ENCODE measurements at places on chromosomes 4 and X.

- DNase-seq = no peak
These were observed 252.5 kb upstream of the NEIL3 start for GRCh38 chr4:177057186-177057585.

GRCh38 chr4:2179717-2180116 lies 62.2 kb downstream of the HAUS3 start:
- DNase-seq = no peak

DNA sequence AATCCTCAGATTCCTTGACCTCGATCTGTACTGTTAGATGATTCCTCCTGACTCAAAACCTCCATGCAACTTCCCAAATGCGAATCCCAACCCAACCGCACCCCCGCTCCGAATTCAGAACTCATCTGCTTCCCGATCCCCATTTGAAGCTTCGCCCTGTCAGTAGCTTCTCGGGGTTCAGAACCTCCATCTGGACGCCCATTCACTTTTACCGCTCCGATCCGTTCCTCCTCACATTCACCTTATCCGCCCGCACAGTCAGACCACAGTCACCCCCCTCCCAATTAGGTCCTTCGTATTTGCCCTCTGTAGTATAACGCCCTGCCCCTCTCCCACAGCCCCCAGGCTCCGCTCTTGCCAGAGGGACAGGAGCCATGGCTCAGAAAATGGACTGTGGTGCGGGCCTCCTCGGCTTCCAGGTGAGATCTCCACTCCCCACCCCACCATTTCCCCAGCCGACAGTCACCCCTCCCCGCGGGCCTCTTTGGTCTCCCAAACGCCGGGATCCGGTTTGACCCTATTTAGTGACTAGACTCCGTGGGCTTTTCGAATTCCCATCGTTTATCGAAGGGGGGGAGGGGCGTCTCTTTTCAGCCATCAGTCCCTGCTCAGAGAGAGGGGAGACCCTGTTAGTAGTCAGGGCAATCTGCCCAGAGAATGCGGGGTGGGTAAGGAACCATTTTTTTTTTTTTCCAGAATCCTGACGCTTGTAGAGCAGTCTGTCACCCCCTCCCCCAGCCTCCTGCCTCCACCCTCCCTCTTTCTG lies 691 bp downstream of the MAGED1 start:
- DNase-seq = peak; percentile 7

DNA sequence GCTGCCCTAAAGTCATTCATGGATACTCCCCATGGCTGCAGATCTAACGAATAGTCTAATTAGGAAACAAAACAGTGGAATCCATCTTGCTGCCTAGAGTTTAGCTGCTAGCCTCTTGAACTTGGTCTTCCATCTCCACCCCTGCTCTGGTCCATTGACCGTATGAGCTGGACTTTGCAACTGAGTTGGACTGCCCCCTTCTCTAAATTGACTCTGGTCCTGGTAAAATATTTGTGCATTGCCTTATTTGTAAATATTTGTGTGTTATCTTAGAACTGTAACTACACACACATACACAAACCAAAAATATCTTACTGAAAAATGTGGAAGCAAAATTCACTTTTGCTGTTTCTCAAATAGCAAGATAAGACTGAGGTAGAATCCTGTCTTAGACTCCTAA lies 181.3 kb downstream of the NWD2 start:
- no peak for DNase-seq

- no peak for DNase-seq
These were observed 1096.8 kb downstream of the C4orf33 start for GRCh38 chr4:130192787-130193186.

GRCh38 chrX:44432641-44433040 lies 89.2 kb upstream of the EFHC2 start:
- no peak for DNase-seq

- DNase-seq = no peak
These were observed 64.7 kb downstream of the IL13RA2 start for GRCh38 chrX:114952696-114953095.

DNA sequence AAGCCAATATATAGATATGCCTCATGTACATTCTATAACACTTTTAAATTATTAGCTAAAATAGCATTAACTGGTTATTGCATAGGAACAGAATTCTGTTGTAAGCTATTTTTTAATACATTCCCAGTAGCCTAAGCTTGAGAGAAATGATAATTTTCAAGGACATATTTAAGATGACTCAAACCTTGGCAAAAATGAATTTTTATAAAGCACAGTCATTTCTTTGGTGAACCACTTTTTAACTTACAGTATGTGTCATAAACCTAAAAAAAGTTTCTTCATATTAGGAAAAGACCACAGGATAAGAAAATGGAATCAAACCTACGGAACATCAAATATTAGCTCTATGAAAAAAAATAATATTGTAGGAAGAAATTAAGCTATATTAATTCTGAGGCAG lies 986.3 kb downstream of the STIM2 start:
- DNase-seq = no peak

- DNase-seq = no peak
These were observed 67.8 kb downstream of the ABLIM2 start for GRCh38 chr4:8090744-8091301.

DNA sequence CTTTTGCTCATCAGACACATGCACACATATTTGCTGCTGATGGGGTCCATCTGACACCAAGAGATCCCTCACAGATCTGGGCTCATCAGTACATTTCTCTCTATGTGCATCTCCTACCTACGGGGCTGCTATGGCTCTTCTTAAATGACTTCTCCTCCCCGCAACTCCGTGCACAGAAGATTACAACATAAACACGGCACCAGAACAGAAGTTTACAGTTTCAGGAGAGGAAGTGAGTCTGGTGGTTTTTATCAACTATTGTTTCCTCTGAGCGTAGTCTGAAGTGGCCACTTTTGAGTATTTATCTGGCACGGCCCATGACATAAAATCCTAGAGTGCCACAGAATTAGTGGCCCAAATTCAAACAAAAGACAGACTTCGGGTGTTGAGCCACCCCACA lies 263.8 kb downstream of the PRDM5 start:
- no peak for DNase-seq

GRCh38 chr4:85883180-85883579 lies 408.2 kb downstream of the ARHGAP24 start:
- no peak for DNase-seq

DNA sequence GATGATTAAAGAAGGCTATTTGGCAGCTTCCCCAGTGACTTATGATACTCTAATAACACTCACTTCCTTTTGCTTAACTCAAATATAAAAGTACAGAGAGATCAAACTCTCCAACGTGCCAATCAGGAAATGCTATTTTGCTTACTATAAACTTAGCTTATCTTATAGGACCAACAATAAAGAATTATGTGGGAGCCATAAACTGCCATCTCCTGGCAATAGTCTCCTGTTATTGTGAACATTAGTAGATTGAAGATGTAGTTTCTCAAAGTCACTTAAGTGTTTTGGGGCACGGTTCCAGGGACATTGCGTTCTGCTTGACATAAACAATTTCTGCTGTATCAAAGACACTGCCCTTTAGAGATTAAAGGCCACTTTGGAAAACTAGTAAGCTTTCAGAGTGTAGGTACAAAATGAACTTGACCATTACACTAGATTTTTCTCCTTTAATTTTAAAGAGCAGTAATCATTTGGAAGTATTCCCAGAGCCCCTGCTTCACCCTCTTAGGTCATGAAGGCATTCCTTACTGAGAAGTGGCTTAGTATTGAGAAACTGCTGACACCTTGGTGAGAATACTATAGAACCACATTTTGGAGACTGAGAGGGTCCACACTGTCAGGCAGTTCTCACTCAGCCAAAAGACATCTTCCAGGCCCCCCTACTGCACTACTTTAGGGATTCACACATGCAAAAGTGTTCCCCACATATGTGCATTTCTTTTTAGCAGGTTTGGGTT lies 51.9 kb downstream of the MAOA start:
- DNase-seq = no peak

- DNase-seq = no peak
These were observed 1.7 kb upstream of the AFAP1 start for GRCh38 chr4:7941111-7941964.

GRCh38 chr4:74097116-74097515 lies 1.9 kb downstream of the CXCL2 start:
- no peak for DNase-seq

- no peak for DNase-seq
These were observed 381 bp downstream of the TXK start for GRCh38 chr4:48133669-48134068.

DNA sequence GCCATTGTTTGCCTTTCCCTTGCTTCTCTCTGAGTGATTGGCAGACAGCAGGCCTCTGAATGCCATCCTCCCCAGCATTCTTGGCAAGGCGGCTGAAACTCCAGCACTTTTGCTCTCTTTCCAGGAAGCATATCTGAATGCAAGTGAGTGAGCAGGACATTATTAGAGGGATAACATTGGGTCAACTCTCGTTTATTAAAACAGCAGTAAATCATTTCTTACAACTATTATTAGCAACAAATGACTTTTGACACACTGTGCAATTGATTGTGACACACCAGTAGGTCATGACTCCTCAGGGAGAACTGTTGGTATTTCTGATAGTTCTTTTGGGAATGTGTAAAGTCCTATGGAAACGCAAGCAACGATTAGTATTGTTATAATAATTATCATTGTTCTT lies 103.8 kb downstream of the EFNB1 start:
- peak; percentile 13 for DNase-seq

- peak; percentile 96 for DNase-seq
These were observed at the start of gene MOB1B for GRCh38 chr4:70901984-70902576. MOB1B (plus strand) TSS chr4:70902369; CDS start chr4:70902537, 168 bp downstream.

DNA sequence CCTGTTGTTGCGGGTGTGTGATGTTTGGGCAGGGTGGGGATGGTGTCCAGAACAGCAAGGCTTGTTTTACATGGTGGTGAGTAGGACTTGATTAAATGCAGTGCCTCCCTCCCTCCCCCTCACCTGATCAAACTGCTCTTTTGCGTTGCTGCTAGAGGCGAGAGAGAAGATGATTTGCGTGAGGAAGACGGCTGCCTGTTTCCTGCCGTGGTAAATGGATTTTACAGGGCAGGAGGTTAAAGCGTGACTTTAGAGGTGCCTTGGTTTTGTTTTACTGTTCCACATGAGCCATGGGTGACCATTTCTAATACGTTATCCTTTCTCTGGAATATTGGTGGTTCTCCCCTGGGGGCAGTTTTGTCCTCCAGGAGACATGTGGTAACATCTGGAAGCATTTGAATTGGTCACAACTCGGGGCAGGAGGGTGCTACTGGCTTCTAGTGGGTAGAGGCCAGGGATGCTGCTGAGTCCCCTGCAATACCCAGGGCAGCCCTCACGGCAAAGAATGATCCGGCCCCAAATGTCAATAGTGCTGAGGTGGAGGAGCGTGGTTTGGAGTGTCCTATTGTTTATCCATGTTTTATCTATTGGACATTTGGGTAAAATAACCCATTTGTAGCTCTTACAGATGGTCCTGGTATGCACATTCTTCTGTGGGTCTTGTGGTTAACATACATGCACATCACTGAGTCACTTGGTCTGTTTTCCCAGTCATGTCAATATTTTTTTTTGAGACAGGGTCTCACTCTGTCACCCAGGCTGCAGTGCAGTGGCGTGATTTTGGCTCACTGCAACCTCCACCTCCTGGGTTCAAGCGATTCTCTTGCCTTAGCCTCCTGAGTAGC lies 73.7 kb downstream of the SHROOM2 start:
- peak; percentile 27 for DNase-seq

DNA sequence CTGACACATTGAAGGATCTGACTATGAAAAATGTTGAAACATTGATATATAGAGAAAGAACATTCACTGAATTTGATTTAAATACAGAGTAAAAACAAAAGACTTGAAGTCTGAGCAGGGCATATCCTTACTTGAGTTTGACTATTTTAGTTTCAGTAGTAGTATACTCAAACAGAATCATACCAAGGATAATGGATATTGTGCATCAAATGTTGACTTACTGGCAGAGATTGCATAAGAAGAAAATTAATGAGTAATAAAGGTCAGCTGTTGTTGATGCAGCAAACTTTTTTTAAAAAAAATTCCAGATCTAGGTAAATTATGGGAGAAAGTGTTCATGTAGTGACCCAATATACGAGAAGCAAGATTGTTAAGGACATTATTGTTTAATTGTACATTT lies 94.5 kb upstream of the APOOL start:
- no peak for DNase-seq

DNA sequence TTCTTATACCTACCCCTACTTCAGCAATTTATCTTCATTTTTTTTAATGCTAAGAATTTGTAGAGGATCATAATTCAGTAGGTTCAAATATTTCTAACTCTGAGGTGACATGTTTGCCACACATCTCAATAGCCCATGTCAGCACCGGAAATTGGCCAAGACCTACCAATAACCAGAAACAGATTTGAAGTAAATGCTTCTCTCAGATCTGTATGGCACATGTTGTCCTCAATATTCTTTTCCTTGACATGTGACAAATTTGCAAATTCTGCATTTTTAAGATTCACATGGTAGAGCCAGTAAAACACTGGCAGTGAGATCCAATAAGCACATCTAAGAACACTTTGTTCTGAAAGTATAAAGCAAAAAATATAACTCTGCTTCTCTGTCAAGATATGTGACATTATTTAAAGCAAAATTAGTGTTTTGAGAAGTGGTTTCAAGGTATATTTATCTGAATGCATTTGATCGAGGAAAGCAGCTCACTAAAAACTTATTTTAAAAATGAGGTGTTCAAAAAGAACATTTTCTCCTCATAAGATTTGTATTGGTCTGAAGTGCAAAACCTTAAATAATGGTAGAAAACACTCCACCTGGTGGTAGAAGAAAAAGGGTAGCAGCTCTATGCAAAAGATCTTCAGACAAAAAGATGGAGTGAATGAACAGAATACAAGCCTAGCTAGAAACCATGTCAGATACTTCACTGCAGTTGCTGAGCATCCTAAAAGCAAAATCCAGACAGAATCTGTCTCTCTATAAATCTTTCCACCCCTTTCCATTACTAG lies 513.8 kb upstream of the FAM241A start:
- DNase-seq = no peak

All from GM03348 (cell line).